NCI-H2227 treated with DMSO at 0.1 percent for 48 hours (cell line): ENCODE measurements at places on chromosomes 6 and 20.

- DNase-seq: no peak
These were observed 21.3 kb upstream of the TMEM14A start for GRCh38 chr6:52649536-52650160.

DNA sequence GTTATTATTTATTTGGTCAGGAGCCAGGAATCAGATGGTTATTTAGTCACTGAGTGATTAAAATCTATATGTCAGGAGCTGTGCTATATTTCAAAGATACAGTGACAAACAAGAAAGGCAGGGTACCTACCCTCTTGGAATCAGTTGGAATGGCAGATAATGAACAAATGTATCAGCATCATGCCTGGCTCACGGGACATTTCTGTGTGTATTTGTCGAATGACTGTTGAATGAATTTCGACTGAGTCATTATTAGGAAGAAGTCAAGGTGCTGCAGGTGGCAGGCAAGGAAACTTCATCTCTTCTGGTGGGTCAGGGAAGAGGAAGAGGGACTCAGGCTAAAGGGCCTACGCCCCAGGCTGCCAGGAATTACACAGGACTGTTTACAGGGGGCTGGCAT, 13.6 kb downstream of the PKIG start:
- no peak for DNase-seq

GRCh38 chr20:1562622-1563021, 5.1 kb upstream of the SIRPD start:
- no peak for DNase-seq

DNA sequence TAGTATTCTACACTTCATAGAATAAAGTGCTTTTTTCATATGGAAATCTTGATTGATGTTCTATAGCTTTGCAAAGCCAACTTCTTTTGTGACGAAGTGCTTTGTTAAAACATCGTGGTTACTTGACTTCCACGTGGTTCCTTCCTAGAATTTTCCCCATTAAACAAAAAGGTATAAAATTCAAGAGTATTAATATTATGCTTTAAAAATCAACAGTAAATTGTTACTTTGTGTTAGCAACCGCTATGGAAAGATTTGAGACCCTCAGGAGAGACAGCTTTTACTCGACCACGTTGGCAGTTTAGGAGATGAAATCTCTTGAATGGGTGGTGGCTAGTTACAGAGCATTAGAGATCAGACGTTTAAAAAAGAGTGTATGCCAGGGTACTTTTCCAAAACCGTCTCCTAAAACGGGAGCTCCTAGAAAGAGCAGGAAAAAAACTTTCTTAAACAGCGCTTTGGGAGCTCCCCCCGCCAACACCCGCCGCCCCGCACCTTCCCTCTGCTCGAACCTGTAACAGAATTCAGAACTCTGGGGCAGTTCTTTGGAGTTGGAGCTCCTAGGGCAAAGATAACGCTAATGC, 920 bp downstream of the GJA1 start:
- no peak for DNase-seq

GRCh38 chr6:75608956-75609533, 7.4 kb downstream of the SENP6 start:
- DNase-seq: no peak

DNA sequence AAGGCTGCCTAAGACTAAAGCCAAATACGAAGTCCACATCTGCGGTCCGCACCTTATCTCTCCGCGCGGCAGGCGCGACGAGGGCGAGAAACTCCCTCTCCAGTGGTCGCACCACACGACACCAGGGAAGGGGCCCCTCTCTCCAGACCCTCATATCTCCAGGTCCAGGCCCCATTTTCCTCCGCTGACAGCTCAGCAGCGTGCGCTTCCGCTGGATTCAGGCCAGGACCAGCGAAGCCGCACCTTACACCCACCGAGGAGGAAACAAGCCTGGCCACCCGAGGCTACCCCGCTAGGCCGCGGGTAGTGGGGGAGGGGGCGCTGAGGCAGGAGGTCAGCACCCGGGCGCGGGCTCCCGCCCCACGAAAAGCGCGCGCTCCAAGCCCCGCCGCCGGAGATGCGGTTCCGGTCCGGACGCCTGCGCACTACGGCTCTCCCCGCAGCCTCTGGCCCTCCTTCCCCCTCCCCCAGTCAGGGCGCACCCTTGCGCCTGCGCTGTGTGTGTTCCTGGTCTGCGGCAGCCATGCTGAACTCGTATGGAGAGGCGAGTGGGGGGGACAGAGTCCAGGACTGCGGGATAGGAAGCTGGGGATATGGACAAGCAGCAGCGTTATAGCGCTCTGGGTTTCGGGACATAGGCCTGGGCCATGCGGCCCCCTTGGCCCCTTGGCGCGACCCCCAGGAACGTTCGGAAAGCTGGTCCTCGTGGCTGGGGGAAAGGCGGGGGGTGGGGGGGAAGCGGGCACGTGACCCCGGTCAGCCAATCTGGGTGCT, at the start of gene BRD2:
Gene BRD2, plus strand, starts transcription at position 502 of the 774 bp plus-strand sequence. CDS start 4,305 bp downstream, outside the sequence.
- peak; percentile 97 for DNase-seq

DNA sequence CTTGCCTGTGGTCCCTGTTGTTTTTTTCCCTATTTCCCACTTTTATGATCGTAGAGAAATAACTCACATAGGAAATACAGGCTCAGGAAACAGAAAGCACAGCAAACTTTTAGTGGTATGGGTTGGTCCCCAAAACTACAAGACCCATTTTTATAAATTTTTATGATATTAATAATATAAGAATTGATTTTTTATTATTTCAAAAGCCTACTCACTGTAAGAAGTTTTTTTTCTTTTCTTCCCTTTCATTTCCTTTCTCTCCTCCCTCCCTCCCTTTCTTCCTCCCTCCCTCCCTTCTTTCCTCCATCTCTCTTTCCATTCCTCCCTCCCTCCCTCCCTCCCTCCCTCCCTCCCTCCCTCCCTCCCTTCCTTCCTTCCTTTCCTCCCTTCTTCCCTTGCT, 141.5 kb downstream of the ZDHHC14 start:
- DNase-seq: no peak

GRCh38 chr20:35226884-35227681, 593 bp downstream of the MMP24 start:
- peak; percentile 43 for DNase-seq

DNA sequence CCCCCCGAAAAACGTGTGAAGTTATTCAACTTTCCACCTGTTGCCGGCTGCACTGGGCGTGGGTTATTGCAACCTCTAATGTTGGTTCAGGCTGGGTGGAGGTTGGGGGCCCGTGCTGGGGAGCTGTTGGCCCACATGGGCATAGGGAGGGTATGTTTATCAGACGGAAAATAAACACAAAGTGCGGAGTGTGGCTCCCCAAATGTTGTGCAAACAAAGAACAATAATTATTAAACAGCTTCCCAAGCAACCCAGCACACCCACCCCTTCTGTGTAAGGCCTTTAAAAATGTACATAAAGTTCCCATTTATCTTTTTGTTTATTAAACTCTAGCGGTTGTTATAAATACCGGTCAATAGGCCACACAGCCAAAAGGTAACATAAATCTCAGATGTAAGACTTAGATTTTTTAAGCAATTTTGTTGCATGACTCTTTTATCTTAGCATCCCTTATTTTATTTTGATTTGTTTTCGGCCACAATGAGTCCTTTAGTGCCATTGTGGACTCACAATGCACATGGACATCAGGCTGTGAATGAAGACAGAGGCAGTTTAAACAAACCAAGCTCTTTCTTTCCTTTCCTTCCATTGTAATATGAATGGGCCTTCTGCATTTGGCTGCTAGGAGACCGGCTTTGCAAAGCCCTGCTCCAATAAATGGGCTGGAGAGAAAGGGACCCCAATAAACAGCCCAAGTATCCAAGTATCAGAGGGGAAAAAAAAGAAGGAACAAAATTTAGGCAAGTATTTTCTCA, 6.9 kb upstream of the DLL1 start:
- no peak for DNase-seq

DNA sequence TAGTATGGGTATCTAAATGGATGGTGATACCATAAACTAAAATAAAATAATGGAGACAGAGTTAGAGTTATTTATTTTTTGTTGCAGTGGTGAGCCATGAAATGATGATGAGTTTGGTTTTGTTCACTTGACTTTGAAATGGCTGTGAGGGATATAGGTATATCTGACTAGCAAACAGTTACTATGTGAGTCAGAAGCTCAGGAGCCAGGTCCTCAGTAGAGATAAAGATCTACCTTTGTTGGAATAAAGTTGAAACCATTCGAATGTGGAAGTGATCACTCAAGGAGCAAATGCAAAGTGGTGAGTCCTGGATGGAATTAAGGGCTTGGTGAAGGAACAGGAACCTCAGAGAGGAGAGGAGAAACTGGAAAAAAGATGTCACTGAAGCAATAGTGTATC, 86.0 kb upstream of the TPD52L1 start:
- no peak for DNase-seq

DNA sequence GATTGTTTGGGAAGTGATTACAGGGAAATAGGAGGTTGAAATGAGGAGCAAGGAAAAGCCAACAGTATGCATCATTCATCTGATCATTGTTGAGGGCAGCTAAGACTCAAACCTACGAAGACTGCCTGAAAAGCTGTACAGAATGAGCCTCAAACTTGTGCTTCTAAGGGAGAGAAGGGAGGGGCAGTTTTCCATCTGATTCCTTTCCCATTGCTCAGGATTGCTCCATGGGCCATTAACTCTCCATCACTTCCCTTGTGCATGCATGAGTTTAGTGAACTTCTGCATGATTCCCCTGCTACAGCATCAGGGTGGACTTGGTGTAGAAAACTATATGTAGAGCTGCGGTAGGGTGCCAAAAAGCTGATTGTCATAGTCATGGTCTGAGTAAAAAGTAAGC, 742.7 kb upstream of the SLC35B3 start:
- DNase-seq: no peak

DNA sequence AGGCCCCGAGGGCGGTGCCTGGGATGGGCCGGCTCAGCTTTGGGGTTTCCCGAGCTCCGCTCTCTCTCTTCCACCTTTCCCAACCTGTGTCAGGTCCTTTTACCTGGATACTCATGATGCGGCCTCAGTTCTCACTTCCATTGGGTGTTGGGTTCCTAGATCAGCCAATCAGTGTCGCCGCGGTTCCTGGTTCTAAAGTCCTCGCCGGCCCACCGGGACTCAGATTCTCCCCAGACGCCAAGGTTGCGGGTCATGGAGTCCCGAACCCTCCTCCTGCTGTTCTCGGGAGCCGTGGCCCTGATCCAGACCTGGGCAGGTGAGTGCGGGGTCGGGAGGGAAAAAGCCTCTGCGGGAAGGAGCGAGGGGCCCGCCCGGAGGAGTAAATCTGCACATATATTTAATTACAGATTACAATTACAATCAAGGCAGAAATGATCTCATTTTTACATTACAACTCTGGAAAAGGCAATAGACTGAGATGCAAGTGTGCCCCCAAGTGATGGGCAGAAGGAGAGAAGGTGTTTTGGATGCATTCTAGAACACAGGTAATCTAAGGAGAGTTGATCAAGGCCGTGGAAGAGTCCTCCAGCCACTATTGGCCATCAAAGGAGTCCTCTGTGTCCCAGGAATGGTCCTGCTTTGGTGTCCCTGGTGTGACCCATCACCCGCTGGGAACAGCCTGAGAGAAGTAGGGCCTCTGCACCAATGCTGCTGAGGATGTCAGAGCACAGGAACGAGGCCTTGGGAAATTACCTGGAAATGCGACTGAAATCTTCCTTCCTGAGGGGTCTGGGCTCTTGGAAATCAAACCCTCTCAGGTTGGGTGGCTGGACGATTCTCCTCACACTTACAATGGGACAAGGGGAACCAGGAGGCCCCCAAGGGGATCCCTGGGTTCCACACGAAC, 34.7 kb upstream of the MICB start:
- peak; percentile 85 for DNase-seq

- no peak for DNase-seq
These were observed 845 bp downstream of the ZMYND8 start for GRCh38 chr20:47355489-47356219.

- no peak for DNase-seq
These were observed 45.5 kb upstream of the UST start for GRCh38 chr6:148701375-148701774.

GRCh38 chr20:21508230-21509078, 5.4 kb downstream of the NKX2-2 start:
- DNase-seq: no peak
